ENCODE measurements at places on chromosomes 5 and 9. TPM values are rescaled to one million over a fixed set of nuclear protein-coding genes. Genes with fewer than 3 reads are reported as not detected.

GRCh38 chr9:16286160-16286559 lies 584.3 kb downstream of the BNC2 start:
- no peak for DNase-seq

DNA sequence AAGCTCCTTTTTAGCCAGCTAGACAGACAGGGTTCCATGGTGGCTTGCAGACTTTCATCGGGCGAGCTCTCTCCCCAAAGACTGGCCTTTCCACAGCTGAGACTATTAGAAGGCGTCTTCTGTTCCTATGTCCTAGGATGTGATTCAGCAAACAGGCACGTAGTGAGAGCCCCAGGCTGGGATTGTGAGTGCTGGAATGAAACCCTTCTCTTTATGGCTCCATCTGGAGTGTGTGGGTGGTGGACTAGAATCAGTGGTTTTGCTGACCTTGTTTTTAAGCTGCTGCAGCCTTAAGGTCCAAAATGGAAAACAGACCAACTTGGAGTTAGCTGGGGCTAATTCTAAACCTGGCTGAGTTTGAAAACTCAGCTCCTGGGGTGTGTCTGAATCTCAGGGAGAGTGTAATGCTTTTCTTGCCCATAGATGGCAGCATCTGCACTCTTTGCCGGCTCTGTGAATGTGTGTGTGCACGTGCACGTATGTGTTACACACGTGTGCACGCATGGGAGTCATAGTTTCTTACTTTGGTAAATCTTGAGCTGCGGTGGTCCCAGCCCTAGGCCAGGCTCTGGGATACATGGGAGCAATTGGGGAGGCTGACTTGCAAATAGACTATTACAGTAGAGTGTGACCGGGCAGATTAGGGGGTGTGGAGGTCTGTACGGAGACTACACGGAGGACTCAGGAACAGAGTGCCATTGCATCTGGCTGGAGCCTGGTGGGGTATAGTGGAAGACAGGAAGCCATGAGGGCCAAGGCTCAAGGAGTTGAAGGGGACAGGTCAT lies 10.7 kb downstream of the GSN start:
- peak; percentile 59 for DNase-seq

DNA sequence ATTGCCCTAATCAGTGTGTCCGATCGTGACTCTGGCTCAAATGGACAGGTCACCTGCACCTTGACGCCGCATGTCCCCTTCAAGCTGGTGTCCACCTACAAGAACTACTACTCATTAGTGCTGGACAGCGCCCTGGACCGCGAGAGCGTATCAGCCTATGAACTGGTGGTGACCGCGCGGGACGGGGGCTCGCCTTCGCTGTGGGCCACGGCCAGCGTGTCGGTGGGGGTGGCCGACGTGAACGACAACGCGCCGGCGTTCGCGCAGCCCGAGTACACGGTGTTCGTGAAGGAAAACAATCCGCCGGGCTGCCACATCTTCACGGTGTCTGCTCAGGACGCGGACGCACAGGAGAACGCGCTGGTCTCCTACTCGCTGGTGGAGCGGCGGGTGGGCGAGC lies 1.4 kb downstream of the PCDHA13 start:
- DNase-seq, result no peak

DNA sequence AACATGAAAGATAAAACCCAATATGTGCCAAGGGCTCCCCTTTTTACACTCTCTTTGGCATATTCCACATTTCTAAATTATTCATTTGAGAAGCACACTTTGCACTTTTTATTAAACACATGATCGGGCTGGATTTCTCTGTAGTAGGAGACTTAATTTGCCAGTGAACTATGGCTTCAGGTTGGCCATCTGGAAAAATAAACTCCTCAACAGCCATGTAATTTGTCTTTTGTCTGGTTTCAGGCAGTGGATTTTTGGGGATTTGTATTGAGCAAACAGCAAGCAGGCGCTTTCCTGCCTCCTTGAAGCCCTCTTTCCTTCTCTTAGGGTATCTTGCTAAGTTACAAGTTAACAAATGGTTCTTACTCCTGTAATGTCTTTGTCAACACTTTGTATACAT lies 73.0 kb upstream of the DMRTA1 start:
- DNase-seq, result no peak

- DNase-seq, result no peak
These were observed 25.3 kb upstream of the LRRTM2 start for GRCh38 chr5:138900281-138900965.

DNA sequence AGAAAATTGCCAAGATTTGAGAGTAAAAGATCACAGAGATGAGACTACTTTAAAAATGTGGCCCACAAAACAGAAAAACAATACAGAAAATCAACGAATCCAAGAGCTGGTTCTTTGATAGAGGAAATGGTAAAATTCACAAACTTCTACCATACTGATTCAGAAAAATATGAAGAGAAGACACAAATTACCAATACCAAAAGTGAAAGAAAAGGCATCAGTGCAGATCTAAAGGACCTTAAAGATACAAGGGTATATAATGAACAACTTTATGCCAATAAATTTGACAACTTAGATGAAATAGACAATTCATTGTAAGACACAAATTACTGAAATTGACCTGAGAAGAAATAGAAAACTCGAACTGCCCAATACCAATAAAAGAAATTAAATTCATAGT lies 24.4 kb upstream of the SLC1A1 start:
- DNase-seq, result no peak

- DNase-seq, result no peak
These were observed 87.0 kb downstream of the WNK2 start for GRCh38 chr9:93270976-93271375.

GRCh38 chr9:89755821-89756220 lies 151.0 kb downstream of the GADD45G start:
- DNase-seq, result no peak

DNA sequence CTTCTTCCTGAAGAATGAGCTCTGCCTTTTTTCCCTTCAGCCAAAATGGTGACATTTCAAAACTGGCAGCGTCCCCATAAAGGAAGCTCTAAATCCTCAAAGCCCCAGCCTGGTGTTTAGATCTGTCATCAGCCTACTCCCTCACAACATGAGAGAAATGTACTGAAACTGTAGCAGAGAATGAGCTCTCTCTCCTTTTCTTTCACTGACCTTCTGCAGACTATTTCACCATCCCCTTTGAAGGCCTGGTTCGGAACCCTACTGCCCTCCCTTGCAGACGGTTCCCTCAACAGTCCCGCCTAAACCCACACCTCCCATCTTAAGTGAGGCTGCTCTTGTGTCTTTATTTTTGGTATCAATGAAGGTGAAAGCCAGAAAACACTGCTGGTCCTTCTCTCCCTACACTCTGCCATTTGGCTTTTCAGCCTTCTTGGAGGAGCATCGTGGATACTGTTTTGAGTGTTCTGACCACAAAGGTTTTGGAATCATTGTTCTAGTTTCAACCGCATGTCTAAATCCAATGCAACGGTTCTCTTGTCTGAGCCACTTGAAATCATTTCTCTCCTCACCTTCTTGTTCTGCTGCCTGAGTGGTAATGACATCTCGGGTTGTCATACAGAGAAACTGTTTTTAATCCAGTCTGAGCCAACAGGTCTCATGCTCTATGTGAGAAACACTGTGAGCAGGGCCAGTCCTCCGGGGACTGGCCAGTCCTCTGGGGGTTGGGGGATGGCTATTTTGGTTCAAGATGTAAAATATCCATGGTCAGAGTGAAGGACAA lies 39.0 kb downstream of the ITK start:
- no peak for DNase-seq

GRCh38 chr9:71306134-71306533 lies 184.7 kb upstream of the TRPM3 start:
- DNase-seq, result no peak

- DNase-seq, result no peak
These were observed 14.0 kb downstream of the FPGS start for GRCh38 chr9:127816728-127817127.

GRCh38 chr5:6700074-6700684 lies 13.1 kb upstream of the TENT4A start:
- no peak for DNase-seq

DNA sequence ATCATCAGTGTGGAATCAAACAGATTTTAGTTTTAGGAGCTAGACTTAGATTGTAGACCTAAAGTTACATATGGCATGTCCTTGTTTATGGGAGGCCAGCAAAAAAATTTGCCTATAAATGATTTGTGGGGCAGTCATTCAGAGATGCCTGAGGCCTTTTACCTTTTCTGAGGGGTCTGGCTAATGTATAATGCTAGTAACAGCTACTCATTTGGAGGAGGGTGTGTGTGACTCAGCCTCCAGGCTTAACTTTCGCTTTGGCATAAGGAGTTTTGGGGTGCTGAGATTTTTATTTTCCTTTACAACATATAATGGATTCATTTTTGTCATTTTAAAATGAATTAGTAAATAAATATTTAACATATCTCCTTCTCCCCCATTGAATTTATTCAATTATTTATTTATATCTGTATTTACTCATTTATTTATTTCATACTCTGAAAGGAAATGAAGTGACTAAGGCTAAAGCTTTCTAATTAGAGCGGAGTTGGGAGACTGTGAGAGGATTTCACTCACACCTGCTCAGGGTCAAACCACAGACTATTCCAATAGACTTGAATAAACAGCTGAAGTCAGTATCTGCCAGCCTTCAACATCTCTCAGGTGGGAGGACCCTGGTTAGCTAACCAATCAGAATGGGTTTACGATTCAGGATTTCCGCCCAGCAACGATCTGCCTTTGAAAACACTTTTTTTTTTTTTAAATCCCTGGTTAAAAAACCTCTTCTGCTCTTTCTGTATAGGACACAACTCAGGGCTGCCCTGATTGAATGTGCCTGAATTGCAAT lies 487.5 kb upstream of the SGCD start:
- DNase-seq, result no peak

DNA sequence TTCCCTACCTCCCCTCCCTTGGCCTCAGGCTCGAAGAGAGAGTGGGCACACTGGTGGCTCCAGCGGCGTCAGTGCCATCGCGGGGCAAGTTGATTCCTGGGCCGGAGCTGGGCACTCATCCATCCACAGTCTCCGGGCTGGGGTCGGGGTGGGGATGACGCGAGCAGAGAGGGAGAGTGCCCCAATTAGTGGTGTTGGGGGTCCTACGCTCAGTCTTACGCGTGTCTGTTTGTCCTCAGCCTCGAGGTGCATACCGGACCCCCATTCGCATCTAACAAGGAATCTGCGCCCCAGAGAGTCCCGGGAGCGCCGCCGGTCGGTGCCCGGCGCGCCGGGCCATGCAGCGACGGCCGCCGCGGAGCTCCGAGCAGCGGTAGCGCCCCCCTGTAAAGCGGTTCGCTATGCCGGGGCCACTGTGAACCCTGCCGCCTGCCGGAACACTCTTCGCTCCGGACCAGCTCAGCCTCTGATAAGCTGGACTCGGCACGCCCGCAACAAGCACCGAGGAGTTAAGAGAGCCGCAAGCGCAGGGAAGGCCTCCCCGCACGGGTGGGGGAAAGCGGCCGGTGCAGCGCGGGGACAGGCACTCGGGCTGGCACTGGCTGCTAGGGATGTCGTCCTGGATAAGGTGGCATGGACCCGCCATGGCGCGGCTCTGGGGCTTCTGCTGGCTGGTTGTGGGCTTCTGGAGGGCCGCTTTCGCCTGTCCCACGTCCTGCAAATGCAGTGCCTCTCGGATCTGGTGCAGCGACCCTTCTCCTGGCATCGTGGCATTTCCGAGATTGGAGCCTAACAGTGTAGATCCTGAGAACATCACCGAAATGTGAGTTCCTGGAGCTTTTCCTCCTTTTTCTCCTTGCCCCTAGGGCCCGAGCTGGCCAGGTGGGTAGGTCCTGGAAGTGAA lies 861 bp downstream of the NTRK2 start:
- DNase-seq, result no peak

DNA sequence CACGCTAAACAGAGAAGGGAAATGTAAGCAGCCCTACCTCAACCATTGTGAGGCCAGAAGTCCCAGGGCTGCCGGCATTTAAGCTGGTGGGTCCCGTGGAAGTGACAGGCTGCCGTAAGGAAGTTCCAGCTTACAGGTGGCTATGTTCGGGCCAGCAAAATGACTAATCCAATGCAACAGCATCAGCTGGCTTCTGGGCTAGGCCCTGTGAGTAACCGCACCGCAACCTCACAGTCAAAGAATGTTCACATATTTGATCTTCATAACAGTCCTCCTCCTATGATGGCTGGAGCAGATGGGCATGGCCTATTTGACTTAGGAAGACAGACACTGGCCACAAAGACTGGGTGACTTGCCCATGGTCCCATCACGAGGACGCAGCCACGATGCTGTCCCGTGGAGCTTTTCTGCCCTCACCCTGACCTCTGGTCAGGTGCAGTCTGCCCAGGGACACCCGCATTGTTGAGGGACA lies 88.2 kb downstream of the LIFR start:
- DNase-seq, result no peak

GRCh38 chr9:125466411-125466810 lies 204.8 kb downstream of the GAPVD1 start:
- DNase-seq, result no peak

DNA sequence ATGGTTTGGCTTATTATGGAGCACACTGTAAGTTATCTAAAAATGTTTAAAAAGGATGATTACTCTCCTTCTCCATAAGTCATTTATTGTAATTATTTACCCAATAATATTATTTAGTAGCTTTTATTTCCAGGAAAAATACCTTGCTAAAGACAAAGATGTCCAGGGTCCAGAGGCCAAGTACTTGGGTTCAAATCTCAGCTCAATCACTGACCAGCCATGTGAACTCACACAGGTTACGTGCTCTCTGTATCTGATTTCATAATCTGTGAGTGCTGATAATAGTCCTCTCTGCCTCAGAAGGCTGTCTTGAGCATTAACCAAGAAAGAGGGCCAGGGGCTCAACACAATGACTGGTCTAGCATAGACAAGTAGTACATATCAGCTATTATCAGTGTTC lies 27.0 kb downstream of the ALDH1A1 start:
- peak; percentile 53 for DNase-seq

GRCh38 chr9:34547960-34548611 lies 25.3 kb upstream of the ENHO start:
- DNase-seq, result peak; percentile 78

DNA sequence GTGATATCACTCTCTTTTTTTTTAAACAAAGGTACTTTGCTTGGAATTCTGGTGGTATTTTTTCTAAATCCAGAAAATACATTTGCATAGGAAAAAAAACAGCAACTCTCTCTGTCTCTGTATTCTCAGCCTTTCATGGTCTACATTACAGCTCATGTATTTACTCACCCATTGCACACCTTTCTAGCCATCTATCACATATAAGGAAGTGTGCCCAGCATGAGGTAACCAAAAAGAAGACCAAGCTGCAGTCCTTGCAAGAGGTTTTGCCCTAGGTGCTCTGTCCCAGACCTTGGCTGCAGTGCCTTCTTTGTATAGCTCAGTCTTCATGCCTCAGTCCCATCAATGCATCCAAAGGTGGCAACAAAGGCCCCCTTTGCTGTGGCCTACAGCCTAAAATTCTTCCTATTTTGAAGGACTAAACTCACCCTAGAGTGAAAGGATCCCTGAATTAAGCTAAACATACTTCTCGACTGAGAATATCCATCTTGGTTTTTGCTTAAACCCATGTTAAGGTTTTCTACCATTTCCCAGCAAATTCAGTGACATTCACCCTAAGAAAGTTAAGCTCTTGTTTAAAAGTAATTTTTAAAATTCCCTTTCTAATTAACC lies 446.4 kb downstream of the KIF4B start:
- DNase-seq, result no peak

- no peak for DNase-seq
These were observed 20.0 kb downstream of the PRRT1B start for GRCh38 chr9:131565369-131565768.

The NDUFB6 gene
- 34.7 TPM for total RNA-seq

The CSF1R gene
- total RNA-seq, result 15.2 TPM

The PCDHGA9 gene
- total RNA-seq, result 0.65 TPM

The ISL1 gene
- total RNA-seq, result not detected

The DAB2IP gene
- 27.3 TPM for total RNA-seq

The PCDHB1 gene
- total RNA-seq, result not detected

The SLC36A2 gene
- total RNA-seq, result not detected

The LCN12 gene
- total RNA-seq, result 30.3 TPM

The PLGRKT gene
- total RNA-seq, result 12.4 TPM
